T-helper 1 cell (primary cell): ENCODE measurements at places on chromosomes 2 and 18.

GRCh38 chr2:72325592-72326422 lies 178.1 kb upstream of the CYP26B1 start:
- no peak for DNase-seq

DNA sequence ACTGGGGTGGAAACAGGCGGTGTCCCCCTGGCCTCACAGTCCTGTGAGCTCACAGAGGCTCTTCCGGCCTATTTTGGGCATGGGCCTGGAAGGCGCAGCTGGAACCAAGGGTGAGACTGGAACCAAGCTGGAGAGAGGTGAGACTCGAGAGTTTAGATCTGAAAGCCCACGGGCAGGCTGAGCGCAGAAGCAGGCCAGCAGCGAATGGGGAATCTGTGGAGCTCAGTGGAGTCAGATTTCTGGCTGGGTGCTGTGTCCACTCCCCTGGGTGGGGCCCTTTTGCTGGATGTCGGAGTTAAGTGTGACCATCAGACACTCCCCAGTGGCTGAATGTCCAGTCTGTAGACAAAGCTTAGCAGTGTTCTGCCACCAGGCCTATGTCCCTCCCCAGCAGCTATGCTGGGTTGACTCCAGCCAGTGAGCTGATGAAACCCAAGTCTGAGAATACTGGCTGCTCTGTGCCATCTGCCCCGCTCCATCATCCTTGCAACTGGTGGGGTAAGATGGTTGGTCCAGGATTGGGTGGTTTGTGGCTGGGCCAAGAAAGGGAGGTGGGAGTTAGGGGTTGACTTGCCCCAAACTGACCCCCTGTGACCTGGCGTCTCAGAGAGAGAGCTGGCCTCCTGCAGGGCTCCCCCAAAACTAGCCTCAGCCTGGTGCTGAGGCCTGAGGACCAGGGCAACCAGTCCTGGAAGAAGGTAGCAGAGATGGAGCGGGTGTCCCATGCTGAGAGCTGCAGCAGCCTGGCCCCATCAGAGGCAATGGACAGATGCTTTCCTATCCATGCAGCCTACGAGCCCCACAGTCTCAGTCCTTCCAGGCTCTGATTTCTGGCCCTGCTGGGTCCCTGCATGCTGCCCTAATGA lies 34.4 kb downstream of the CYP26B1 start:
- no peak for DNase-seq

- DNase-seq: no peak
These were observed 74.7 kb downstream of the EIPR1 start for GRCh38 chr2:3302751-3303582.

DNA sequence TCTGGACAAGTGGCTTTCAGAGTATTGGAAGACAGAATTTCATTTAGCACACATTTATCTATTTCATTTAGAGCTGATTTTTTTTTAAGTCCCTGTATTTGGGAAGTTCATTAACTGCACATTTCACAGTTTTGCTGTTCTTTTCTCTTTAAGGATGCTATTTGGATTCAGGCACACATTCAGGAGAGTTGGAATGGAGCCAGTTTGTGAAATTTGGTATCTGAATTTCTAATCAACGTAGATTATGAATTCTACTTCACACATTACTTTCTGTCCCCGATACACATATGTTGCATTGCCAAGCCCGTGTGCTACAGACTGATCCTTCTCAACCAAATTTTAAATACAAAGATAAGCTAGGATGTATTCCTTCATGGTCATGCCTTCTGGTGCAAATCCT lies 503.9 kb downstream of the IRS1 start:
- DNase-seq: no peak

- DNase-seq: no peak
These were observed 120.1 kb downstream of the CACNB4 start for GRCh38 chr2:151978709-151979108.

- DNase-seq: no peak
These were observed 28.9 kb upstream of the CNOT11 start for GRCh38 chr2:101223814-101224231.

DNA sequence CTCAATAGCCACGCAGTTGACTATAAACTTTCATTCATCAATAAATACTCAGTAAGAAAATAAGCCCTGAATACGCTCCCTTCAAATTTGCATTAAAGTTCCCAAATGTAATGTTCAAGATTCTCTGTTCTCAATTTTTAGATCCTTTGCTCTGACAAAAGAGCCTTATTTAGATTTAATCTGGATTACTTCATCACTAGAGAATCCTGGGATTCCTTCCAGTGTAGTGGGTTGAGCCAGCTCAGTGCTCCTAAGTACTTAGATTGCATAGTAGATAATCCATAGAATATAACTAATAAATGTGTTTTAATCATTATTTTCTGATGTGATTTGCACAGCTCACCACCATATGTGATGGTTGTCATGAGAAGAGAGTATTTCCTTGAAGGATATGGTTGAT lies 1286.2 kb downstream of the SUCLG1 start:
- no peak for DNase-seq
